ENCODE measurements at places on chromosomes 11 and 22.

- DNase-seq, result no peak
Observed at GRCh38 chr11:100883830-100884229, 196.7 kb downstream of the ARHGAP42 start.

- no peak for DNase-seq
Observed at GRCh38 chr11:46553814-46554212, 40.0 kb downstream of the AMBRA1 start.

- DNase-seq, result no peak
Observed at GRCh38 chr11:2691355-2691761, 8.4 kb downstream of the KCNQ1OT1 start.

- no peak for DNase-seq
Observed at GRCh38 chr11:80849253-80849652, 1408.4 kb upstream of the TENM4 start.

DNA sequence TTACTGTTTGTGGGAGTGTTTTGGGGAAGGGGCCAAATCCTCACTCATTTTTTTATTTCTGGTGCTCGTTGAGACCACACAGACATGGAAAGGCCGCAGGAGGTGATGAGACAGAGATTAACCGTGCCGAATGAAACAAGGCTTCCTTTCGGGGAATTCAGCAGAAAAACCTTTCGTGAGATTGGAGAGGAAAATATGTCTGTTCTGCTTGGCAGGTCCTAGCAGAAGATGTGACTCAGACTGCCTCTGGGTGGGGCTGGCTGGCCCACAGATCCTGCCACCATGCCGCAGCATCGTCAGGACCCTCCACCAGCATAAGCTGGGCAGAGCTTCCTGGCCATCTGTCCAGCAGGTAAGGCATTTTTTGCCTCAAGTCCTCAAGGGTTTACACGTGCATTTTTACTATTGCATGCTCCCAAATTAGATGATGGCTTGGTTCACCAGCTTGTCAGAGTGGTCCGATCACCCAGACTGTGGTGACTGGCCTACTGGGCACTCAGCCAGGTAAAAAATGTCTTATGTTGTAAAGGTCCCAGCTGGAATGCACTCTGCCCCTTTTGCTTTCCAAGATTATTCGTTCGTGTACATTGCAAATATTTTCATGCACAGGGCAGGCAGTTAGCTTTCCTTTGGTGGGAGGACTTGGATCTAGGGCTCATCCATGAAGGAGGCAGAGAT, 1.5 kb downstream of the DDB2 start:
- peak; percentile 88 for DNase-seq

- no peak for DNase-seq
Observed at GRCh38 chr22:25655371-25655935, 86.5 kb upstream of the MYO18B start.
